ENCODE measurements at places on chromosomes 16 and 17. TPM values are rescaled to one million over a fixed set of nuclear protein-coding genes. Genes with fewer than 3 reads are reported as not detected.

- DNase-seq, result peak; percentile 32
- H3K27me3 ChIP-seq, result peaks cover 79% of the 10 kb centered on the region
- H3K36me3 ChIP-seq, result no peaks in the 10 kb centered on the region
- H3K4me1 ChIP-seq, result peaks cover 7% of the 10 kb centered on the region
- H3K27ac ChIP-seq, result no peak overlapping the region
Observed at GRCh38 chr16:58462997-58463941, 36.7 kb upstream of the NDRG4 start.

The SPATA22 gene
- not detected for total RNA-seq

DNA sequence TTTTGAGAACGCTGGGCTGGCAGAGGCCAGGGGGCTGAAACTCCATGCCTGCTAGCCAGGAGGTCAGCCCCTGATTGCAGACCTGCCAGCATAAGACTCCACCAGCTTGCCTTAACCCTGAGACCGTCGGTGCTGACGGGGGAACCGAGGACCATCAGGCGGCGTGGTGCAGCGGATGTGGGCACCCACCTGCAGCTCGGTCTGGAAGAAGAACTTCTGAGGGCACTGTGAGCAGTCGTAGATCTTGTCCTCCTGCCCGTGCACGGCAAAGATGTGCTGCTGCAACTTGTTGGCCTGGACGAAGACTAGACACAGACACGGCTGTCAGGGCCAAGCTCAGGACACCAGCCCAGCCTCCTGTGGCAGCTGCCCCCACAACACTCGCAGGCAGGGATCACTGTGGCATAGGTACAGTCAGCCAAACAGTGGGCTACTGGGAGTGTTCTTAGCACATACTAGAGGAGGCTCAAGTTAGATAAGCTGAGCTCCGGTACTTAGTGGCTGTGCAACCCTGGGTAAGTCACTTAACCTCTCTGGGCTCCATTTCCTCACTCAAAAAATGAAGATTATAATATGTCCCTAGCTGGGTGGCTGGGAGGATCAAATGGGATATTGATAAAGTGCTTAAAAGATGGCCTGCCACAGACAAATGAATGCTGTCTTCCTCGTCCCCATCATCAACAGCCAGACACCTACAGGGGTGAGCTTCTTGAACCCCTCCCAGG lies 150.0 kb downstream of the C16orf78 start:
- no peak for DNase-seq
- H3K36me3 ChIP-seq, result peaks cover 2% of the 10 kb centered on the region
- H3K4me3 ChIP-seq, result no peak overlapping the region

DNA sequence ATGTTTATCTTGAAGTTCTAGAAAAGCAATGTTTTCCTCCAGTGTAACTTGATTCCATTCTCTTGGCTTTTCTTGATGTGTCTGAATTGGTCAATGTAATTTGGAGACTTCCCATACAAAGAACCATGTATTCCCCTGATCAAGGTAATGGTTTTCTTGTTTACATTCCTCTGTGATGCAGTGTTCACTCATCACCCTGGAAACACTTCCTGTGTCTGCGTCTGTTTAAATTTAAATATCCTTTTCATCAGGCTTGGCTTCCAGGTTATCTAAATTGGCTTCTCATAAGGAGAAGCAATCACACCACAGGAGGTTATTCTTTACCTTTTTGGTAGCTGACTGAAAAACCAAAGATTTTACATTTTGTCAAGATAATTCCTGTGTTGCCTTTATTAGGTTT lies 237.3 kb upstream of the WSCD1 start:
- H3K4me3 ChIP-seq, result no peak overlapping the region
- no peaks in the 10 kb centered on the region for H3K27me3 ChIP-seq
- H3K36me3 ChIP-seq, result no peaks in the 10 kb centered on the region
- no peak overlapping the region for H3K27ac ChIP-seq

GRCh38 chr17:82524540-82524939 lies 5.0 kb downstream of the FOXK2 start:
- H3K27me3 ChIP-seq, result no peaks in the 10 kb centered on the region
- H3K4me3 ChIP-seq, result peak overlapping the region; percentile 40
- H3K4me1 ChIP-seq, result peaks cover 54% of the 10 kb centered on the region
- H3K36me3 ChIP-seq, result no peaks in the 10 kb centered on the region

DNA sequence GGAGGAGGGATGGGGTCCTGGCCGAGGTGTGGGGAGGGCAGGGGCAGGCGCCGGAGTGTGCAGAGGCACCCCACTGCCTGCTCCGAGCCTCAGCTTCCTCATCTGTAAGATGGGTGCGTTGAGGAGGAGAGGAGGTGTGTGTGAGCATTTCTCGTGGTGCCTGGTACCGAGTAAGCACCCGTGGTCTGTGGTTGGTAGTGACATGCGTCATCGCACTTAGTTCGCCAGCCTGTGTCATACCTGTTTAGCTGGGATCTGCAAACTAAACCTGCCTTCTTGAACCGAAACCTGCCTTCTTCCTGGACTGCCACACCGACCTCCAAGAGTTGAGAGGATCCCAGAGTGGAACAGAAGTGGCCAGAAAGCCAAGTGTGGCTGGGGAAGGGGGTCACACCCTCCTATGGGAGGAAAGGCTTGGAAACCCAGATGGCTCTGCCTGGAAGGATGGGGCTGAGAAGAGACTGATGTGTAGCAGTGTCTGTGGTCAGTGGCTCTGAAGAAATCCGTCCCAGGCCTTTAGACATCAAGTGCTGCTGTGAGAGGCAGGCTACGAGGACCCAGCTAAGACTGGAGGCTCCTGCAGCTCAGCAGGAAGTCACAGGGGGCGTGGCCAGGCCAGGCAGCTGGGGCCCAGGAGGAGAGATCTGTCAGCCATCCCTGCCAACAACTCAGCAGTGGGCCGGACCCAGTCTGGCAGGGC lies 162.6 kb upstream of the PLCG2 start:
- H3K36me3 ChIP-seq, result peaks cover 17% of the 10 kb centered on the region
- no peaks in the 10 kb centered on the region for H3K27me3 ChIP-seq
- H3K4me1 ChIP-seq, result peaks cover 23% of the 10 kb centered on the region
- no peak for DNase-seq
- no peak overlapping the region for H3K4me3 ChIP-seq

The RNF112 gene
- total RNA-seq, result 4.8 TPM

GRCh38 chr17:82603981-82604448 lies 44.2 kb downstream of the WDR45B start:
- DNase-seq, result no peak
- peak overlapping the region; percentile 3 for H3K27ac ChIP-seq
- peaks cover 9% of the 10 kb centered on the region for H3K4me1 ChIP-seq
- H3K36me3 ChIP-seq, result peaks cover 63% of the 10 kb centered on the region

- DNase-seq, result no peak
- peak overlapping the region; percentile 83 for H3K4me3 ChIP-seq
- no peak overlapping the region for H3K27ac ChIP-seq
- no peaks in the 10 kb centered on the region for H3K27me3 ChIP-seq
- H3K4me1 ChIP-seq, result peaks cover 21% of the 10 kb centered on the region
- H3K36me3 ChIP-seq, result peaks cover 9% of the 10 kb centered on the region
Observed at GRCh38 chr17:57861790-57862693, 12.2 kb upstream of the MRPS23 start.

- H3K27me3 ChIP-seq, result peaks cover 77% of the 10 kb centered on the region
- H3K36me3 ChIP-seq, result peaks cover 17% of the 10 kb centered on the region
- H3K4me3 ChIP-seq, result peak within 1 kb of the TSS; percentile 59
- H3K27ac ChIP-seq, result no peak within 1 kb of the TSS
- peaks cover 8% of the 10 kb centered on the region for H3K4me1 ChIP-seq
Observed at GRCh38 chr17:49132699-49133364, at the start of gene B4GALNT2. Gene B4GALNT2, plus strand, starts transcription at chr17:49132769. Its CDS starts 24 bp downstream, at chr17:49132793.

GRCh38 chr16:2827374-2827791 lies 2.7 kb upstream of the ZG16B start:
- H3K4me3 ChIP-seq, result no peak overlapping the region
- no peak overlapping the region for H3K27ac ChIP-seq
- H3K36me3 ChIP-seq, result no peaks in the 10 kb centered on the region
- H3K27me3 ChIP-seq, result peaks cover 4% of the 10 kb centered on the region

The IGSF6 gene
- total RNA-seq, result not detected

The ZFPM1 gene
- 51.1 TPM for total RNA-seq

GRCh38 chr16:23105309-23105708 lies 43.9 kb downstream of the USP31 start:
- no peak overlapping the region for H3K4me3 ChIP-seq
- peaks cover 23% of the 10 kb centered on the region for H3K36me3 ChIP-seq
- no peaks in the 10 kb centered on the region for H3K27me3 ChIP-seq
- DNase-seq, result no peak
- H3K4me1 ChIP-seq, result no peaks in the 10 kb centered on the region

DNA sequence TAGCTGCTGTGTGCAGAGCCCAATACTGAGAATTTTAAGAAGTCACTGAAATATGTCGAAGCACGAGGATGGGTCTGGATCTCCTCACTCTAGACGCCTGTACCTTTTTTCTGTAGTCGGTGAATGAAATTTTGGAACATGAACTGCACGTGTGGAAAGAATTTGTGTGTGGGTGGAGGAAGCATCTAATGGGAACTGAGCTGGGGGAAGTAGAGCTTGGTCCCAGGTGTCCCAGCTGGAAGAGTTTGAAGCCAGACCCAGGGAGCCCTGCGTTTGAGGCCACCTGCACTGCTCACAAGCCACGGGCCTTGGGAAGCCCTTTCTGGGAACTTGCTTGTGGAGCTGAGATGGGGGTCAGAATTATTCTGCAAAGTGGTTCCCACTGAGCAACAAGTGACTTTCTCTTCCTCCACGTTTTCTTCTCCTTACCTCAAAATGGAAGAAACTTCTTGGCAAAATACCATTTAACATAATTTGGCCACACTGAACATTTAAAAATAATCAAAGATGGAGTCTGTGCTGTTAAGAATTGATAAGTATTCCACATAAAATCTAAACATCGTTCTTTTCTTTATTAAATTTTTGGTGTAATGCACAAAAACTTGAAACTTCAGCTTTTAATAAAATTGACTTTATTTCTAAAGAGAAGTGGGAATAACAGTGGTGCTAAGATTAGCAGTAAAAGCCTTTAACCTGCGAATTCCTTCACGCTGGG lies 163.8 kb downstream of the PRKCA start:
- no peaks in the 10 kb centered on the region for H3K36me3 ChIP-seq
- peak overlapping the region; percentile 35 for H3K27ac ChIP-seq
- DNase-seq, result no peak
- H3K27me3 ChIP-seq, result no peaks in the 10 kb centered on the region
- no peak overlapping the region for H3K4me3 ChIP-seq

DNA sequence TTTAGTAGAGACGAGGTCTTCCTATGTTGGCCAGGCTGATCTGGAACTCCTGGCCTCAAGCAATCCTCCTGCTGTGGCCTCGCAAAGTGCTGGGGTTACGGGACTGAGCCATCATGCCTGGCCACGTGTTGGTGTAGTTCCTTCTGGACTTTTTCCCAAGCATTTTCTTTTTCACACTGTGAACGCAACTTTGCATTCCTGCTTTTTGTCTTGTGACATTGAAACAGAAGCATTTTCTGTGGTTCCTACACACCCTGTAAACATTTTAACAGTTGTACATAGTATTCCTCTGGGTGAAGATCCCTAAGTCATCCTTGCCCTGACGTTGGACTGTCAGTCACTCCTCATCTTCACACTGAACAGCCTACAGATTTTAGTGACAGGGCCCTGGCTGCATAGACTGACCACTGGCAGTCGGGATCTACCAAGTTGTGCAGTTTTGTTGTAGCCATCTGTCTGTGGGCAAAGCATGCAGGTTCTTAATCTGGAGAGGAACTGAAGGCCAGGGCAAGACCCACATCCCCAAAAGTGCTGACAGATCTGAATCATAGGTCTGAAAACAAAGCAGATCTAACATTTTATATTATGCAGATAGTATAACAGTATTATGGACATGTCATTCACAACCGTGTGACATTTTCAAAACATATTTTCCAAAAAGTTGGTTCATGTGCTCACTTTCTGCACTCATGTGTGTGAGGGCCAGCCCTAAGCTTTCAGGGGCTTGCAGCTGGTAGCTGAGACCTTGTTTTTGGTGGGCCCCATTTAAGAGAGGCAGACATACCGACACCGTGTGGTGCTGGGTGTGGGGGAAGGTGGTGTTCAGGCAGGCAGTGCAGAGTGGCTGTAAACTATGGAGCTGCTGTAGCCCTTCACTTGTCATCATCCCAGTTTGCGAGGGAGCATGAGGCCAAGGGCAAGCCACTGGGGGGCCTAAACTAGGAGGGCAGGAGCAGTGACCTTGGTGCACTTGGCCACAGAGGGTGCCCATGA lies 59.9 kb downstream of the EPN2 start:
- H3K36me3 ChIP-seq, result no peaks in the 10 kb centered on the region
- DNase-seq, result no peak
- no peak overlapping the region for H3K27ac ChIP-seq
- H3K4me3 ChIP-seq, result no peak overlapping the region
- H3K27me3 ChIP-seq, result no peaks in the 10 kb centered on the region

- H3K27ac ChIP-seq, result no peak overlapping the region
- no peak overlapping the region for H3K4me3 ChIP-seq
- H3K4me1 ChIP-seq, result no peaks in the 10 kb centered on the region
- DNase-seq, result no peak
- no peaks in the 10 kb centered on the region for H3K36me3 ChIP-seq
Observed at GRCh38 chr17:34113089-34113488, 142.0 kb upstream of the CCL2 start.

DNA sequence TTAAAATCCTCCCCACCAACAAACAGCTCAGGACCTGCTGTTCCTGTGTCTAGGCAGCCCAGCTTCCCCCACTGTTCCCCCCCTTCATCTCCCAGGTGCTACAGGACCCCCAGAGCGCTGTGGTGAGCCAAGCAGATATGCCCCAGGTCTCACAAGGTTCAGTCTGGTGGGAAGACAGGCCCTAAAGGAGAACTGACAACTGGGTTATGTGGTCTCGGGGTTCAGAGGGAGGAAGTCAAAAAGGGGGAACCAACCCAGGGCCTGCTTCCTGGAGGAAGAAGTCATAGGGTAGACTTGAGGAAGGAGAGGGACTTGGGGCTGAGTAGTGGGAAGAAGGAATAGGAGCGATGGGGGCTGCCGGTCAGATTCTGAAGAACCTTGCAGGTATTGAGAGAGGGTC lies 2.6 kb downstream of the RIPOR1 start:
- H3K4me3 ChIP-seq, result peak overlapping the region; percentile 36
- peaks cover 3% of the 10 kb centered on the region for H3K36me3 ChIP-seq
- no peaks in the 10 kb centered on the region for H3K27me3 ChIP-seq
- peaks cover 22% of the 10 kb centered on the region for H3K4me1 ChIP-seq
- no peak for DNase-seq
- peak overlapping the region; percentile 2 for H3K27ac ChIP-seq

The ACBD4 gene
- 17.4 TPM for total RNA-seq

Data from mesothelial cell of epicardium (in vitro differentiated cells).